Endothelial cell of umbilical vein (primary cell): ENCODE measurements at places on chromosomes 16 and 17. TPM values are rescaled to one million over a fixed set of nuclear protein-coding genes. Genes with fewer than 3 reads are reported as not detected.
A peak's percentile ranks its signal among the peaks of the same experiment; 100 is the strongest.

Gene CARD14
- not detected in 2 replicates for polyA plus RNA-seq

Gene VPS35
- polyA plus RNA-seq = 11.6 and 19.7 TPM in 2 replicates

DNA sequence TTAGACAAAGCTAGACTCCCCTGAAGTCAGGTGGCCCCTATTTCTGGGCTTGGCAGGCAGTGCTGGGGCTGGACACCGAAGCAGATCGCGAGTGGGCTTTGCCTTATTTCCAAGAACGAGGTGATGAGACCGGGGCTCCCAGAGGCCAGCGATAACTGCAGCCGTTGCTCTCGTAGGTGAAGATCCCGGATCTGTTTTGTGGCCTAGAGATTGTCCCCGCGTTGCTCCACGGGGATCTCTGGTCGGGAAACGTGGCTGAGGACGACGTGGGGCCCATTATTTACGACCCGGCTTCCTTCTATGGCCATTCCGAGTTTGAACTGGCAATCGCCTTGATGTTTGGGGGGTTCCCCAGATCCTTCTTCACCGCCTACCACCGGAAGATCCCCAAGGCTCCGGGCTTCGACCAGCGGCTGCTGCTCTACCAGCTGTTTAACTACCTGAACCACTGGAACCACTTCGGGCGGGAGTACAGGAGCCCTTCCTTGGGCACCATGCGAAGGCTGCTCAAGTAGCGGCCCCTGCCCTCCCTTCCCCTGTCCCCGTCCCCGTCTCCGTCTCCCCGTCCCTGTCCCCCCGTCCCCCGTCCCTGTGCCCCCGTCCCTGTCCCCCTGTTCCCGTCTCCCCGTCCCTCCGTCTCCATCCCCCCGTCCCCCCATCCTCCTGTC, 1.5 kb upstream of the TBCD start:
- no peak for DNase-seq

DNA sequence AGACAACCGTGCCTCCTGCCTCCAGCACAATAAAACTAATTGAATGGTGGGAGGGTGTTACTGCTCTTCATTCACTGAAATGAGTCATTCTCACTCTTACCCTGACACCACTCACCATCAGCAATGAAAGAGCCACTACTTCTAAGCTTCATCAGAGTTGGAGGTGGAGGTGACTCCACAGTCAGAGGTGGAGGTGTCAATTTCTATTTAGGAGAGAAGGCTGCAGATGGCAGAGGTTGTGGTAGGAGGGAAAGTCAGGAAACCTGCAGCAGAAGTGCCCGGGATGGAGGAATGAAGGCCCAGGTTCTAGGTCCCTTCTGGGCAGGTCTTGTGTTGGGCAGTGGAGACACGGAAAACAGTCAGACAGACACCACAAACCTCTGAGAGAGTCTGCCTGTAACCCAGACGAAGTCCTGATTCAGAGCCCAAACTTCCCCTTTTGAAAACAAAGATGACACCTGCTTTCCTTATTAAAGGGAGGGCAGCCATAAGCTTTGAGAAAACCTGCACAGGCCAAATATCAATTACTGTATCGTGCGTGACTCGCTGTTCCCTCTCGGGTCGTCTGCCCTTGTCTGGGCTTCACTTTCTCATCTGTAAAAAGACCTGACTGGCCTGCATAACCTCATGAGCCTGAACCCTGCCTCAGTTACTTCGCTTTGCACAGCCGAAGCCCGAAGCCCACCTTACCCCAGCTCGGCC, 668 bp downstream of the ATPAF2 start:
- DNase-seq = peak; percentile 12
